ENCODE measurements at places on chromosomes 11 and 22.

DNA sequence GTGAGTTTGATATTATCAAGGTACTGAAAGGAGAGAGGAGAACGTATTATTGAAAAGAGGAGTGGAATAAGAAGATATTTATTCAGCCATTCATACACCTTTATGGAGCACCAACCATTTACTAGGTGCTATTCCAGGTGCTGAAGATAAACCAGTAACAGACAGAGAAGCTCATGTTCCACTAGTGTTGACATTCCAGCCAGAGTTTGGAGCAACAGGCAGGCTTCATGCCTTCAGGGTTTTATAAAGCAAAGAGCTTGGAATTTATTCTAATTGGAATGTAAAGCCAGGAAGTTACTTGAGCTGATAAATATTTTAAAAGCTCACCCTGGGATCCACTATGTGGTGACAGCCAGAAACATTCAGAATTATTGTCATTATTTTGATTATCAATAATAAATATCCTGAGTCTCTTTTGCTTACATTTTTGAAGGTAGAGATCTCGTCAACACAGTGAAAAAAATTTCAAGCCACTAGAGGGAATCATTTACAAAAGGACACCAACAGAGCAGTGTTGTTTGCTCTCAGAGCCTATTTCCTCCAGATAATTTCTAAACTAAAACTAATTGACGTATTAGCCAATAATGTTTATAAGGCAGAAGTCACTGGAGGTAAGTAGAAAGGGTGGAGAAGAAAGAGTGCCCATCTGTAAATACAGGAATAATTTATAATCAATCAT is 172.0 kb downstream of the KCNA4 start:
- no peak for DNase-seq

DNA sequence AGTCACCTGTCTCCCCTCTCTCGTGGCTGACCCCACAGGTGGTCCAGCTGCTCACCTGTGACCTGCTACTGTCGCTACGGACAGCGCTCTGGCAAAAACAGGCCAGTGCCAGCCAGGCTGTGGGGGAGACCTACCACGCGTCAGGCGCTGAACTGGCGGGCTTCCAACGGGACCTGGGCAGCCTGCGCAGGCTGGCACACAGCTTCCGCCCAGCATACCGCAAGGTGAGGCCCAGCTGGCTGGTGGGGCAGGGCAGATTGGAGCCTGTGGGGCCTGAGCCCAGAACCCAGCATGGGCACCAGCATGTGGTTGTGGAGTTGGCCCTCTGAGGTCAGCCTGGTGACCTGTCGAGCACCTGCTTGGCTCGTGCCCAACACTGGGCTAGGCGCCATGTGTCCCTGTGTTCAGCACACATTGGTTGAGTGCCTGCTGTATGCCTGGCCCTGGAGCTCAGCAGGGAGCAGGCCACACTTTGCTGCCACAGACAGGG is 11.9 kb downstream of the SHISA8 start:
- no peak for DNase-seq

DNA sequence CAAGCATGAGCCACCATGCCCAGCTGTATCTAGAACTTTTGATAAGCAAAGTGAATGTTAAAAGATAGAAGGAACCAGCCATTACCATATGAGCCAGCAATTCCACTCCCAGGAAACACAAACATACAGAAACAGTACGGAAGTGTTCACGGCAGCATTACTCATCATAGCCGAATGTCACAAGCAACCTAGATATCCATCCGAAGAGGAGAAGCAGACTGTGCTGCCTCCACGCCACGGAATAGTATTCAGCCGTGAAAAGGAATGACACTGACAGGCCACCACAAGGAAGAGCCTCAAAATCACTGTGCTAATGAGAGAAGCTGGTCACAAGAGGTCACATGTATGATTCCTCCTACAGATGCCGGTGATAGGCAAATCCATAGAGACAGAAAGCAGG is 17.6 kb upstream of the MGAT3 start:
- peak; percentile 38 for DNase-seq

- DNase-seq = no peak
These were observed 202.4 kb upstream of the PDGFD start for GRCh38 chr11:104366321-104366734.

DNA sequence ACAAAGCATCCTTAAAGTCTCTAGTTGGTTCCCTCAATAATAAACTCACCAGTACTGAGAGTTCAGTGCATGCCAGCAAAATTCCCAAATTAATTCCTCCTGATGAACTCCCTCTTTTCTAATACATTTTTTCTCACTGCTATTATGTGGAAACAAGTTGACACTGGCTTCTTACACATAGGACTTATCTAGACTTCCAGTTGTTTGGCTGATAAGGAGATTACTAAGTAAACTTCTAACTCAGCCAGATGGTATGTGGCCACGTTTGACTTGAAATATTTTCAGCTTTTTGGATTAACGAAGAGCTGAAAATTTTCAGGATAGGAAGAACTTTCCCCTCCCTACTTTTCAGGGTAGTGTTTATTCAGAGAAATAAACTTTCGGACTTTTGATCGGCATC is 1154.2 kb upstream of the TENM4 start:
- peak; percentile 2 for DNase-seq

DNA sequence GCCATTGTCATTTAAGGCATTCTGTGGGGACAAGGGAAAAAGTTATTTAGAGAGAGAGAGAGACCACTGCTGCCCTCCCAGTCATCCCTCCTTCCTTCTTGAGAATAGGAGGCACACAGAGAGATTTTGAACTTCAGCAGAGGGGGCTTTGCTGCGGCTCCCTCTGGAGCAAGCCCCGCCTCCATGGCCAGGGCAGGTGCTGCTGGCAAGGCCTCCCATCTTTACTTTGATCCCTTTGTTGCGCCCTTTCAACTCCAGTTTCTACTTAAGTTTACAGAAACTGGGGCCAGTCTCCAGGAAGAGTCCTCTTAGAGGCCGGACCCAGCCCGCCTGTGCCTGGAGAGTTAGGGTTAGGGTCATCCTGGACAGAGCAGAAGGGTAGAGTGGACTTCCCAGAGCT is 4.4 kb downstream of the OR8B8 start:
- DNase-seq = no peak

DNA sequence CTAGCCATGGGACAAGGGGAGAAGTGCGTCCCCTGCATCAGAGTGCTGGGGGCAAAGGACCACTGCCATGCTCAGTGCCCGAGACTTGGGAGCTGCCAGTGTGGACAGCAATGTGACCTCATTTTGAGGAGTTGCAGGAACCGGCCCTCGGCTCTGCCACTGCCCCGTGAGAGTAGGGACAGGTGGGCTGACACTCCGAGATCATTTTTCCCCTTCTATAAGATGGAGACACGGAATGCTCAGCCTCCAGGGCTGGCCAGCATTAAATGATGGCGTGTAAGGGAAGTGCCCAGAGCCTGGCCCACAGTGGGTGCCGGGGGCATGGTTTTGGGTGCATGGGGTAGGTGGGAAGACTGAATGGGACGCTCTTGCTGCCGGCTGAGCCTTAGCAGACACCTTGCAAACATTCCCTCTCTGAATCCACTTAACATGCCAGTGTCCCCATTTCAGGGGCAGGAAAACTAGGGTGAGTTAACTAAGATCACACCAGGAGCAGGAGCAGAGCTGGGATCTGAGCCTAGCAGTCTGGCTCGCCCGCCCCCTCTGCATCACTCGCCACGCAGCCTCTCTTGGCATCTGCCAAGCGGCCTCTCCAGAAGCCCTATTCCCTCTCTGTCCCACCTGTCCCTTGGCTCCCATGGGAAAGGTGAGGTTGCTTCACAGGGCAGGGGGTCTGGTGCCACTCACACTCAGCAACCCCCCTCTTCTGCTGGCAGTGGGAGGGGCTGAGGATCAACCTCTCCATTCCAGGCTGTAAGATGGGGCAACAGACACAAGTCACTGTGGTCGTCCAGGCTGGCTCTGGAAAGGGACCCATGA is 13.6 kb downstream of the NPTXR start:
- no peak for DNase-seq

GRCh38 chr11:6727971-6728760 is 43.6 kb downstream of the OR2AG2 start:
- DNase-seq = no peak

GRCh38 chr11:19432370-19433061 is 191.8 kb upstream of the E2F8 start:
- peak; percentile 92 for DNase-seq

All from AG10803 (cell line).